ENCODE measurements at places on chromosomes 3 and 15.

- DNase-seq, result no peak
Measured at GRCh38 chr3:191275751-191276150, 53.4 kb upstream of the CCDC50 start.

DNA sequence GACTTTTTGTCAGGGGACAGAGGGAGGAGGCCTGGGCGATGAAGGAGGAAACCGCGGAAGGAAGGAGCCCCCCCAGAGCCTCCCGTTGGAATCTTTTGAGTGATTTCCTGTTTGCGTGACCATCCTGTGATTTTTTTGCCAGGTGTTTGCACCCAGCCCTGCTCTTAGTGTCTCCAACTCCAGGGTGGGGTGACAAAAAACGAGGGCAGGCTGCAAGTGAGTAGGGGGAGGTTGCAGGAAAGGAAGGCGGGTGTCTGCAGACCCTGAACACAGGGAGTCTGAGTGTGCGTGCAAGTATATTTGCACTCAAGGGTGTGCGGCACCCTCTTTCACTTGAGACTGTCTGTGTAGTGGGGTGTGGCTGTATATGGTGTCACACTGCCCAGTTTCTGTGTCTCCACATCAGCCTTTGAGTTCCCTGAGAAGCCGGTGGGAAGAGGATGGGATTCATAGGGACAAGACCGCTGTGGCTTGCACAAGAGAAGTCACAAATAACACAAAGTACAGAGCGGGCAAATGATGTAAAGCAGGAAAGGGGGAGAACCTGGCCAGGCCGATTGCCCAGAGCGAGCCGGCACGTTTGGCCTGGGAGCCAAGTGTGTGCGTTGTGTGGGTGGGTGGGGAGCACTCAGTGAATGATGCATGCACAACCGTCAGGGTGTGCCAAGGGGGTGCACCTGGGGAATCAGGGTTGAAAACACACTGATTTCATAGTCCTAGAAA is 6.6 kb downstream of the ISLR2 start:
- DNase-seq, result no peak

- DNase-seq, result no peak
Measured at GRCh38 chr3:15768421-15769255, 29.1 kb downstream of the ANKRD28 start.

GRCh38 chr3:128083980-128084674 is 31.9 kb downstream of the SEC61A1 start:
- DNase-seq, result no peak

All from esophagus squamous epithelium (tissue), 5 donors.